ENCODE measurements at places on chromosomes 16 and 17. TPM values are rescaled to one million over a fixed set of nuclear protein-coding genes. Genes with fewer than 3 reads are reported as not detected.

- H3K27me3 ChIP-seq: no peaks in the 10 kb centered on the region
- H3K4me3 ChIP-seq: no peak overlapping the region
- DNase-seq: no peak
- H3K36me3 ChIP-seq: no peaks in the 10 kb centered on the region
- H3K27ac ChIP-seq: no peak overlapping the region
Observed at GRCh38 chr16:13436641-13437412, 483.1 kb upstream of the ERCC4 start.

The BORCS6 gene
- 12.6 TPM for total RNA-seq

DNA sequence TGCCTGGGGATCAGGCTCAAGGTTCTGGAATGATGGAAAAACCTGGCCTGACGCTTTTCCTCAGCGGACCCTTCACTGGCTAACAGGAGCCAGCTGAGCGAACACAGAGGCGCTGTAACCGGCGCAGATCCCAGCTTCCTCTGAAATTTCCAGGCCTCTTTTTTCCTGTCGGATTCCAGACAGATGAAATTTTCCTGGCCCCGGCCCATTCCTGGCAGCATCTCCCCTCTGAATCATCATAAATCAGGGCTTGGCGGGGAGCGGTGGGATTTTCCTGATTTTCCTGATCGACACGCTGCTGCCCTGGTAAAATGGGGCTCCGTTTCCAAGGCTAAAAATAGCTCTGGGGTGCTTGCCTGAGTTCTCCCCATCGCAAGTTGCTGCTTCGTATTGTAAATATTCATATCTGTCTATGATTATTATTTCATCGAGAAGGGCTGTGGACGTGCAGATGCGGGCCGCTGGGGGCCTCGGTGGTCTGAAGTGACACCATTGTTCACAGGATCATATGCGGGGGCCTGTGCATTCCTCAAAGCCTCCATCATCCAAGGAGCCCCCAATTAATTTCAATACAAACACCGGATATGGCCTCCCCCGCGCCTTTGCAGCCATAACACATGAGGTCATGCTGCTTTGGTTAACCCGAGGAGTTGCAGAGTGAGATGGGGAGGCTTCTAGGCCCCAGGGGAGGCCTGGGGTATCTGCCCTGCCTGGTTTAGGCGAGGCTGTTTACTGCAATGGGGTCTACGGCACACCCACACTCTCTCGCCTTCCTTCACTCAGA, 45.8 kb upstream of the ETV4 start:
- no peaks in the 10 kb centered on the region for H3K36me3 ChIP-seq
- peaks cover 23% of the 10 kb centered on the region for H3K4me1 ChIP-seq
- H3K4me3 ChIP-seq: no peak overlapping the region
- DNase-seq: peak; percentile 16
- H3K27ac ChIP-seq: peak overlapping the region; percentile 52
- H3K27me3 ChIP-seq: no peaks in the 10 kb centered on the region

DNA sequence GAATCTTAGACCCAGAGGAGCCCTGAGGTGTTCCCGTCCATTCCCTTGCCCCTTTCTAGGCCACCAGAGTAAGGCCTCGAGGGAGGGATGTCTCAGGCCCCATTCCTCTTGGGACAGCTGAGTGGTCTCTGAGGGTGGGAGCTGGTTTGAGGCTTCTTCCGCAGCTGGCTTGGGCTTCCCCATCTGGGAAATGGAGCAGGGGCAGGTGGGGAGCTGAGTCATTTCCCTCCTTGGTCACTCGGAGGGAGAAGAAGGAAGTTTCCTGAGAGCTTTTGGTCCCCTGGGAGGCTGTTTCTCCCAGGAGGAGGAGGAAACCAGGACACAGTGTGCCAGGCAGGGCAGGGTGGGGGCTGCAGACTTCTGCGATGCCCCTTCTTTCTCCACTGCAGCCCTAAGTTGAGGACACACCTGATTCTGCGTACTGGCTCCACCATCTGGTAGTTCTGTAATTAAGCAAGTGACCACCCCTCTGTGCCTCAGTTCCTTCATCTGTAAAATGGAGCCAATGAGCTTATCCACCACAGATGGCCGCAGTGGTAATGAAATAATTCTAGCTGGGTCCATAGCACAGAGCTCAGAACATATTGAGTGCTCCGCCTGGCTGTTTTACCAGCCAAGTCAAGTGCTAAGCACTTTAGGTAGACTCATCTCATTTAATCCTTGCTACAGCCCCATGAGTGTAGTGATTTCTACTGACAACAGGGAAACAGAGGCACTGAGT, 1.6 kb upstream of the KCNJ12 start:
- DNase-seq: no peak
- H3K36me3 ChIP-seq: no peaks in the 10 kb centered on the region
- peaks cover 21% of the 10 kb centered on the region for H3K27me3 ChIP-seq
- no peak overlapping the region for H3K27ac ChIP-seq

The ALOX12 gene
- not detected for total RNA-seq

DNA sequence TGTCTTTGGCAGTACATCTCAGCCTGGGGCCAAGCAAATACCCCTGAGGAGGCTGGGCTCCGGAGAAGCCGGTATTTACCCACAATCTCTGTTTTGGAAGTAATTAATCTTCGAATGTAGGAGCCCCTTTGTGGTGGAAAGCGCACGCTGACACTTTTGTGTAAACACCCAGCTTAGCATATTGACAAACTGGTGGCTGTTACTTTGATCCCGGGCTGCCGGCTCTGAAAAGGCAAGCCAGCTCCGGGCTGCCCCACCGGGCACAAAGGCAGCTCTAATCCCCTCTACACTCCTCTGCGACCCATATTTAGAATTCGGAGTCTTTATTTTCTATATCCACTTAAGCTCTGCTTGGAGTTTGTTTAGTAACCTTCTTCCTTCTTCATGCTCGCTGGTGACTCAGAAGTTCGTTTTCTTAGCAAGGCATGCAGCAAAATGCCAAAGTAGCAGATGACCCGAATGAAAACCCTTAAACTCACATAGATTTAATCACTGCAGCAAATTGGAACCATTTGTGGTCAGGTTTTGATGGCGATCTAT, 144.0 kb upstream of the IRX3 start:
- H3K36me3 ChIP-seq: no peaks in the 10 kb centered on the region
- H3K27me3 ChIP-seq: no peaks in the 10 kb centered on the region
- no peaks in the 10 kb centered on the region for H3K4me1 ChIP-seq
- no peak overlapping the region for H3K4me3 ChIP-seq

DNA sequence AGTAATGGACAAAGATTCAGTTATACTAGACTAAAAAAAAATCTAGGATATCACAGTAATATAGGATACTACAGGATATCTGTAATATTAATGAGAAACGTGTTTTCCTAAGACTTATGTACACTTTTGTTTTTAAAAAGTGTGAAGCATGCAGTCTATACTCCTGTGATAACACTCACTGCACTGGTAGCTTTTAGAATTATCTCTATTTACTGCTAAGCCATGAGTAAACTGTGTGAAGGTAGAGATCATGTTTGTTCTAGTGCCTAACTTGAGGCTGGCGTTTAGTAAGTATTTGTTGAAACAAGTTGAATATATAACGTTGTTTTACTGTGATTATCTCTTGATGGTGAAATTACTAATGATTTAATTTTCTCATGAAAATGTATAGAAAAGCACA, 23.9 kb downstream of the RPA1 start:
- H3K4me3 ChIP-seq: no peak overlapping the region
- H3K4me1 ChIP-seq: no peaks in the 10 kb centered on the region
- no peaks in the 10 kb centered on the region for H3K36me3 ChIP-seq
- H3K27me3 ChIP-seq: no peaks in the 10 kb centered on the region
- no peak overlapping the region for H3K27ac ChIP-seq
- no peak for DNase-seq

The KARS1 gene
- 87.5 TPM for total RNA-seq

GRCh38 chr17:82428546-82428945, 10.2 kb upstream of the OGFOD3 start:
- H3K4me1 ChIP-seq: no peaks in the 10 kb centered on the region
- H3K4me3 ChIP-seq: no peak overlapping the region
- no peaks in the 10 kb centered on the region for H3K36me3 ChIP-seq
- no peak for DNase-seq

All from Peyer's patch (tissue), 4 donors.